ENCODE measurements at places on chromosomes 5 and 9.

DNA sequence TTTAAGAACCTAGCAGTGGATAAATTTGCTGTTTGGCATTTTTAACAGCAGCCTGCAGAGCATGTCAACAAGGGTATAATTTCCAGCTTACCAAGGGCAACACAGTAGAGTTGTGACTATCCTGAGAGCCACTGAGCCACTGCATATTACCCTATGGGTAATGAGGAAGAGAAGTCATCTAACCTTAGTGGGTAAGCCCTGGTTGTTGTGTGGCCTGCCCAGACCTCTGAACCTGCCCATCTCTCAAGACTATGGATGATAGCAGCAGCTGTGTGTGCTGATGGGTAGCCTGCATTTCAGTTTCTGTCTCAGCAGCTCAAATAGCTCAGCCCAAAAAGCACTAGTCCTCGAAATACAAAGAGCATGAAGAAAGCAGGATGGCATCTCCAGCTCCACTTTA is 56.1 kb upstream of the PIP5K1B start:
- no peak overlapping the region for H3K4me3 ChIP-seq
- H3K4me1 ChIP-seq, result peaks cover 4% of the 10 kb centered on the region
- no peaks in the 10 kb centered on the region for H3K36me3 ChIP-seq
- H3K27me3 ChIP-seq, result peaks cover 4% of the 10 kb centered on the region

GRCh38 chr5:141878186-141878710 is at the start of gene PCDH1:
Gene PCDH1 (minus strand): TSS chr5:141878410. CDS start chr5:141878262, 148 bp downstream.
- H3K4me1 ChIP-seq, result peaks cover 58% of the 10 kb centered on the region
- H3K27me3 ChIP-seq, result peaks cover 96% of the 10 kb centered on the region
- peak within 1 kb of the TSS; percentile 83 for H3K4me3 ChIP-seq
- DNase-seq, result peak; percentile 65

DNA sequence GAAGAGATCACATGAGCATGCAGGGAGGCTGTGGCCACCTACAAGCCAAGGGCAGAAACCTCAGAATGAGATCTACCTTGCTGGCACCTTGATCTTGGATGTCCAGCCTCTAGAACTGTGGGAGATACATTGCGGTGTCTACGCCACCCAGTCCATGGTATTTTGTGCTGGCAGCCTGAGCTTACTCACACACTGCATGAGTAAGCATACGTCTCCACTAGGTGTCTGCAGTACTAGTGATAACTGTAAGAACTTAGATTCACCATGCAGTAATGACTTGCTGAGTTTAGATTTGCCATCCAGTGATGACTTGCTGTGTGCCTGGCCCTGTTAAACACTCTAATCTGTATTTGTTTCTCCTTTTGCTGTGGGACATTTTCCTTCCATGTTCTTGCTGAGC is 417.7 kb downstream of the GADD45G start:
- peaks cover 18% of the 10 kb centered on the region for H3K4me1 ChIP-seq
- DNase-seq, result no peak
- no peak overlapping the region for H3K27ac ChIP-seq
- peaks cover 15% of the 10 kb centered on the region for H3K27me3 ChIP-seq
- H3K4me3 ChIP-seq, result no peak overlapping the region

DNA sequence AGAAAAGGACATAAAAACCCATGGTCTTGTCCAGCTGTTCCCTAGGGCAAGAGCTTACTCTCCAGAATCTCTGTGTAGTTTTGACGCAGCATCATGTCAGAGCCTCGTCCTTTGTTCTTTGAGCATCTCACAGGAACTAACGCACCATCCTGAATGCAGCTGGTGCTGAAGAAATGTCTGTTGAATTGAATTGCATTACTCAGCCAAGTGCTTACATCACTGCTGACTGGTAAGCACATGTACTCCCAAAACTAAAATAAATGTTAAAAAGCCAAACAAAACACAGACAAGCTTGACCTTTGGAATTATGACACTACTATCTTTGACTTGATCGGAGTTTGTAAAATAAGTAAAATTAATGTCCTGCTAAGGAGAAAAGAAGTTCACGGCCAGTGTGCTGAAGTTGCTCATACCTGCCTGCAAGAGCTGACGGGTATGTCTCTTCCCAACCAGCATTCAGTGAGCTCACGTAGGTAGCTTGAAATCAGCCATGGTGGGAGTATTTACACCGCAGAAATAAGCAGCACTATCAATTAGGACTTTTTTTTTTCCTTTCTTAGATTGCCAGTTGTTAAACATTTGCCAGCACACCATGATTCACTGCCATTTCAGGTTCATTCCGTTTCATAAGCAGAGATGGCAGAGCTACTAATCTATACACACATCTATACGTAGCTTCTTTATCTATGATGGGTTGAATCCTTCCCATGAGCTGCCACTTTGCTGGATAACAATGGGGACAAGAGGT is 310.6 kb upstream of the MSX2 start:
- no peak for DNase-seq
- H3K27ac ChIP-seq, result no peak overlapping the region
- H3K36me3 ChIP-seq, result peaks cover 11% of the 10 kb centered on the region
- H3K27me3 ChIP-seq, result peaks cover 2% of the 10 kb centered on the region
- H3K4me3 ChIP-seq, result no peak overlapping the region
- H3K4me1 ChIP-seq, result peaks cover 58% of the 10 kb centered on the region

- peaks cover 65% of the 10 kb centered on the region for H3K4me1 ChIP-seq
- peak overlapping the region; percentile 57 for H3K27ac ChIP-seq
- H3K36me3 ChIP-seq, result peaks cover 18% of the 10 kb centered on the region
- no peak for DNase-seq
- H3K4me3 ChIP-seq, result no peak overlapping the region
- H3K27me3 ChIP-seq, result no peaks in the 10 kb centered on the region
Observed at GRCh38 chr5:142156839-142157463, 48.4 kb downstream of the NDFIP1 start.

GRCh38 chr5:101455851-101456250 is 552.8 kb upstream of the ST8SIA4 start:
- no peak overlapping the region for H3K4me3 ChIP-seq
- H3K27me3 ChIP-seq, result no peaks in the 10 kb centered on the region
- no peaks in the 10 kb centered on the region for H3K36me3 ChIP-seq
- no peaks in the 10 kb centered on the region for H3K4me1 ChIP-seq
- H3K27ac ChIP-seq, result no peak overlapping the region

- H3K27me3 ChIP-seq, result peaks cover 15% of the 10 kb centered on the region
- no peaks in the 10 kb centered on the region for H3K36me3 ChIP-seq
- peaks cover 9% of the 10 kb centered on the region for H3K4me1 ChIP-seq
- DNase-seq, result no peak
Observed at GRCh38 chr5:170403675-170404074, 14.5 kb upstream of the KCNMB1 start.

DNA sequence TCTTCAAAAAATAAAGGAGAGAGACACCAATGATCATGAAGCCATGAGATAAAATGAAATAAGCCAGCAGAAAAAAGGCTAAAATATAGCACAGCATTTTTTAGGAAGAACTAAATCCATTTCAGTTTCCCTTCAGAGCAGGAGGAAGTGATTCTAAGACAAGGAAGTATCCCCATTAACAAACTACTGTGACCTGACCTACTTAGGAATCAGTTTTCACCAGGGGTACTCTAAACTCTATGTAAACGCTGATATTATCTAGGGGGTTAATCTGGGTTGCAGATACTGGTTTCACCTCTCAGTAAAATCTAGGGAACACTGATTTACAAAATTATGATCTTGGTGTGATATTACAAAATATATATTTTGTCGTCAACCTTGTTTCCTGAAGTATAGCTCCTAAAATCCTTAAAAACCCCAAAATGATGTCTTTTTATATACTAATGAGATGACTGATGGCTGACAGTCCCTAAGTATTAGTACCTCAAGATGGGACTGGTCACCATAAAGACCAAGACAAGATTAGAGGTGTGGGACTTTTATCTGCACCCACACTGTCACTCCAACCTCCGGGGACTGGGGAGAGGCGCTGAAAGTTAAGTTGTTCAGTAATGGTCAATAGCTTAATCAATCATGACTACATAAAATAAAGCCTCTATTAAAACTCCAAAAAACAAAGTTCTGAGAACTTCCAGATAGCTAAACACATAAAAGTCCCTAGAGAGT is 2.9 kb upstream of the FNBP1 start:
- H3K36me3 ChIP-seq, result no peaks in the 10 kb centered on the region
- peaks cover 15% of the 10 kb centered on the region for H3K27me3 ChIP-seq
- no peak overlapping the region for H3K4me3 ChIP-seq
- DNase-seq, result no peak

DNA sequence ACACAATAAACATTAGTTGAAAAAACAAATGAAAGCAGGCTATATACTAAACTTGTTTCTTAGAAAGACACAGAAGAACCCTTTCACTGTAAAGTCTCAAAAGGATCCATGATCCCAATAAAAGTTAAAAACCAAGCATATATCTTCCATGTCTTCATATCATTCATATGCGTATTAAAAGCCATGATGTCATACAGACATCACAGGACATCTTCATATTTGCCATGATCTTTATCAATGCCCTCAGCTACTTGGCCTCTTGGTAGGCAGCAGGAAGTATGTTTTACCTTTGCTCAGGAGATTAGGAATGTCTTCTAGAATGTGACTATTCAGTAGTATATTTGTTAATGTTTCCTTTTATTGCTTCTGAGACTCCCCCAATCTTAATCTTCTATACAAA is 16.8 kb downstream of the AP3B1 start:
- H3K4me3 ChIP-seq, result no peak overlapping the region
- H3K36me3 ChIP-seq, result peaks cover 25% of the 10 kb centered on the region
- H3K27me3 ChIP-seq, result no peaks in the 10 kb centered on the region

GRCh38 chr5:87394411-87395165 is 18.1 kb downstream of the CCNH start:
- H3K27ac ChIP-seq, result no peak overlapping the region
- no peak for DNase-seq
- H3K36me3 ChIP-seq, result peaks cover 45% of the 10 kb centered on the region
- H3K4me1 ChIP-seq, result no peaks in the 10 kb centered on the region

GRCh38 chr5:88681211-88681803 is 201.7 kb downstream of the MEF2C start:
- no peak overlapping the region for H3K4me3 ChIP-seq
- H3K27me3 ChIP-seq, result peaks cover 100% of the 10 kb centered on the region
- no peaks in the 10 kb centered on the region for H3K36me3 ChIP-seq
- H3K4me1 ChIP-seq, result peaks cover 22% of the 10 kb centered on the region
- no peak overlapping the region for H3K27ac ChIP-seq

- H3K4me3 ChIP-seq, result no peak overlapping the region
- no peaks in the 10 kb centered on the region for H3K4me1 ChIP-seq
- peaks cover 21% of the 10 kb centered on the region for H3K27me3 ChIP-seq
- no peak for DNase-seq
- H3K27ac ChIP-seq, result no peak overlapping the region
- no peaks in the 10 kb centered on the region for H3K36me3 ChIP-seq
Observed at GRCh38 chr5:75951158-75951557, 132.0 kb upstream of the SV2C start.

GRCh38 chr5:126122942-126123341 is 300.3 kb upstream of the GRAMD2B start:
- H3K27me3 ChIP-seq, result no peaks in the 10 kb centered on the region
- DNase-seq, result no peak
- peak overlapping the region; percentile 68 for H3K27ac ChIP-seq
- no peak overlapping the region for H3K4me3 ChIP-seq
- H3K4me1 ChIP-seq, result peaks cover 66% of the 10 kb centered on the region

DNA sequence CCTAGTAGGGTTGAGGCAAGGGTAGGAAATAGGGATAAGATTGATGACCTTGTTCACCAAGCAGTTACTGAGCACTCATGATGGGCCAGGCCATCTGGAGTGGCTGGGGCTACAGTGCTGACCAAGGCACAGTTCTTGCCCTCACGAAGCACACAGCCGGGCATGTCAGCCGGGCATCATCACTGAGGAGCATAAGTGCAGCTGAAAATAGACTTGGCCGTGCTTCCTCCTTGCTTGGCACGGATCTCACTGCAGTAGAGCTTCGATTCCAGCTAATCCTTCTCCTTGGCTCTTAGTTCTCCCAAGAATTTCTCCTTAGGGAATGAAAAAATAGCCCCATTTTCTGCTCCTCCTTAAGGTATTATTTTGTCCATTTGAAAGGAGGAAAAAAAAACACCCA is 116.6 kb downstream of the NMUR2 start:
- H3K4me3 ChIP-seq, result no peak overlapping the region
- DNase-seq, result no peak
- H3K4me1 ChIP-seq, result peaks cover 18% of the 10 kb centered on the region
- H3K27me3 ChIP-seq, result peaks cover 6% of the 10 kb centered on the region

DNA sequence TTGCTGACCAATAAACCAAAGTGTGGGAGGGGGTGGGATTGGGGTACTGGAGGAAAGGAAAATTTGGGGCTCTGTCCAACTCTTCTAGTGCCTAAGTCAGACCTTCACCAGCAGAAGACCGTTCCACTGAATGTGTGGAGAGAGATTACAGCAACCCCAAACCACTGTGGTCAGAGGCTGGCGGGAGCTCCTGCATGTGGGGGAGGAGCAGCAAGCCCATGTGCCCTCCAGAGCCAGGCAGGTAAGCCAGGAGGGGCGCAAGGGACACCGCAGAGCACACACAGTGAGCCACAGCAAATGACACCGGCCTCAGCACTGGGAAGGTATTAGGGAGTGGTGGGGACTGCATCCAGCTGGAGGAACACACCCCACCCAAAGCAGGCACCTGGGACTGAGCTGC is 62.9 kb downstream of the SMIM23 start:
- H3K36me3 ChIP-seq, result peaks cover 4% of the 10 kb centered on the region
- no peak for DNase-seq
- H3K4me3 ChIP-seq, result no peak overlapping the region
- H3K27me3 ChIP-seq, result peaks cover 10% of the 10 kb centered on the region
- no peak overlapping the region for H3K27ac ChIP-seq
- peaks cover 45% of the 10 kb centered on the region for H3K4me1 ChIP-seq

DNA sequence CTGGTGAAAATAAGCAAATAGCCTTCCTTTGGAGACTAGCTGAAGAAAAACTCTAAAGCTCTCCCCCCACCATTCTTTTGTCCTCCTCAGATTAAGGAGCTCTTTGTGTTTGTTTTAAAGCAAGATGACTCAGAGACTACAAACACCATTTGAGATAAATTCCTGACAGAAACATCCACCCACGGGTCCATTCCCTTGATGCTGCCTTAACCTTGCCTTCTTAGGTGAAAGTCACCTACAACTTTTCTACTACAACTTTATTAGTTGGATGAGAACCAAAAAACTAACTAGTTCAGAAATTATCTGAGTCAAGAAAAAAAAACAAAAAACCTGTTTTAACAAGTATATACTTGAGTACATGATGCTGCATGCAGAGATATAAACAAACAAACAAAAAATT is 831.1 kb downstream of the NR2F1-AS1 start:
- H3K27ac ChIP-seq, result no peak overlapping the region
- DNase-seq, result no peak
- no peak overlapping the region for H3K4me3 ChIP-seq
- H3K4me1 ChIP-seq, result peaks cover 10% of the 10 kb centered on the region
- no peaks in the 10 kb centered on the region for H3K27me3 ChIP-seq
- H3K36me3 ChIP-seq, result no peaks in the 10 kb centered on the region

- H3K36me3 ChIP-seq, result peaks cover 1% of the 10 kb centered on the region
- no peak overlapping the region for H3K4me3 ChIP-seq
- H3K27ac ChIP-seq, result no peak overlapping the region
Observed at GRCh38 chr5:81884871-81885270, 87.0 kb upstream of the ATG10 start.

All from nephron progenitor cell (in vitro differentiated cells).